ENCODE measurements at places on chromosomes 7 and 10.

DNA sequence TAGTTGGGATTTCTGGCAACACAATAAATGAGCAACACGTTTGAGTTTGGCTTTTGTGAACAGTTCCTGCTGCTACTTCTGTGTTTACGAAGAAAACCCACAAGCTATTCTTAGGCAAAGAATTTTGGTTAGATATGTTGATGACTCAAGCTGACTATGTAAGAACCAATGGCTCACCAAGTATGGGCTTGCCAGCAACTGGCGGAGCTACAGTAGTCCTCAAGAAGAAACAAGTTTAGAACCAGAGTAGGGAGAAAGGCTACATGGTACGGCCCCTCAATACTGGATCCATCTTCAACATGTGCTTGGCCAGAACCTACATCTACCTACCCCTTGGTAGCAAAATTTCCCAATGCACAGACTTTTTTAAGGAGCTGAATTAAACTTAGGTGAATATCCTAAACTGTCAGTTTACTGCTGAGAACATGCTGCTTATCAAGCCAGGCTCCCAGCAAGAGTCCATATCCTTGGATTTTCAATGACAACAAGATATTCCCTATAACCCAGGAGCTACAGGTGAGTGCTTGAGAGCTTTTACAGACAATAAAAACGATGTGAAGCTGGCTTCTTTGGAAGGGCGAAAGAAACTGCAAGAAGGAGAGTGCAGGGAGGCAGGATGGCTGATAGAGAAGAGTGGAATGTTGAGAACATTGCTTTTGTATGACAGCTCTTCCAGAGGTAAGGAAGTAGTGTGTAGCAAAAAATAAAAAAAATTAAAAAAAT lies 74.3 kb upstream of the ASAH2 start:
- peak; percentile 42 for DNase-seq

DNA sequence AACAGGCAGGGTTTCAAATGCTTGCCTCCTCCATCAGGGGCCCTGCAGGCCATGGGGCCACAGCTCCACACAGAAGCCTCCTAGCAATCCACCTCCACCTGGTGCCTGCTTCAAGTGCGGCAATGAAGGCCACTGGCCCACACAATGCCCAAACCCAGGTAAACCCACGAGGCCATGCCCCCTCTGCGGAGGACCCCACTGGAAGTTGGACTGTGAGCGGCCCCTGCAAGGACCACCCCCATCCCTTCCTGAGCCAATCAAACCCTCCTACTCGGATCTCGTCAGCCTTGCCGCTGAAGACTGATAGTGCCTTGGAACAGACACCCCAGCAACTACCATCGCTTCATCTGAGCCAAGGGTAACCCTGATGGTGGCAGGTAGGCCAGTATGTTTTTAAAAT lies 63.1 kb downstream of the LRRC17 start:
- no peak for DNase-seq

GRCh38 chr10:21584834-21585530 lies 51.0 kb downstream of the MLLT10 start:
- DNase-seq, result no peak

DNA sequence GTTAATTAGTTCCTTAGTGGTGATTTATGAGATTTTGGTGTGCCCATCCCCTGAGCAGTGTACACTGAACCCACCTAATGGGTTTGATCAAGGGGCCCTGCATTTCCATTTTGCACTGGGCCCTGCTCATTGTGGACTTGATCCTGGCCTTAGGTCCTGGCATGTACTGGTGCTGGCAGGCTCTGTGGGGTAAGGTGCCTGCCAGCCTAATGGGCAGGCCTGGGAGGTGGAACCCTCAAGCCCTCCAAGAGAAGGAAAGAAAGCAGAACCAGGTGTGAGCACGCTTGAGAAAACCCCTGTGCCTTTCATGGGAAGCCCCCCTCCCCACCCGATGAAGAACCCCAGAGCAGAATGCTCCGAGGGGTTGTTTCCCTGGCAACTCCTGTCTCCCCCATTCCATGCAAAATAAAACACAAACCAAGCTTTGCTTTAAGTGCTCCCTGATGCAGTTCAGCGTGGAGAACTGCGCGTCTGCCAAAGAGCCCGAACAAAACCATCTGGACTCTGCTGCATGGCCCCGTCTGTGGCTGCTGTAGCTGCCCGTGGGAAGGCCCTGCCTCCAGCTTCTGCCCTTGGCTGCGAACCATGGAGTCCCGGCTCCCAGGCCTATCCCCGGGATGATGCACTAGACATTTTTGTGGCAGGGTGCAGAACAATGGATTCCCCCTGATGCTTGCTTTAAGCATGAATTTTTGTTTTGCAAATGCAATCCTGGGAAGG lies 123.3 kb downstream of the PRPF18 start:
- DNase-seq, result no peak

DNA sequence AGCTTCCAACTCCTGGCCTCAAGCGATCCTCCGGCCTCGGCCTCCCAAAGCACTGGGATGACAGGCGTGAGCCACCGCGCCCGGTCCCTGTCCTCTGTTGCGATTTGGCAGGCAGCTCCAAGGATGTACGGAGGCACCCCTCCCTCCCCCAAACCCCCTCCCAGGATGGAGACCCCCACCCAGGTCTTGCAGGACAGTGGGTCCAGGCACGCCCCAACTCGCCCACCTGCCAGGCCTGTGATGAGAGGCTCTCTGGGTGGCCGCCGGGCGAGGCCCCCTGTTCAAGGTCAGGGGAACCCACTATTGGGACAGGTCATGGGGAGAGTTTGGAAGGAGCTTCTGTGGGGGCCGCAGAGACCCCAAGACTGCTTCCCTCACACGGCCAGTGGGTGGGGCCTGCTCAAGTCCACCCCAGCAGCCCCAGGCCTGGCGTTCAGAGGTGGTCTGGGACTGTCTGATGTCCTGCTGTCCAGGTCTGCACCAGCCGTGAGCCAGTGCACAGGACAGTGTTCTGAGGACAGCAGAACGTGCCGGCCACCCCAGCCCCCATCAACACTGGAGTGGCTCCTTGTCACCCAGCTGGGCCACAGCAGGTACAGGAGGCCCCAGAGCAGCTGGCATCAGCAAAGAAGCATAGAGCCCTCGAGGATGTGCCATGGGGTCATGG lies 2.5 kb downstream of the ADAP1 start:
- no peak for DNase-seq

- no peak for DNase-seq
Measured at GRCh38 chr10:114498413-114499111, 94.3 kb upstream of the AFAP1L2 start.

DNA sequence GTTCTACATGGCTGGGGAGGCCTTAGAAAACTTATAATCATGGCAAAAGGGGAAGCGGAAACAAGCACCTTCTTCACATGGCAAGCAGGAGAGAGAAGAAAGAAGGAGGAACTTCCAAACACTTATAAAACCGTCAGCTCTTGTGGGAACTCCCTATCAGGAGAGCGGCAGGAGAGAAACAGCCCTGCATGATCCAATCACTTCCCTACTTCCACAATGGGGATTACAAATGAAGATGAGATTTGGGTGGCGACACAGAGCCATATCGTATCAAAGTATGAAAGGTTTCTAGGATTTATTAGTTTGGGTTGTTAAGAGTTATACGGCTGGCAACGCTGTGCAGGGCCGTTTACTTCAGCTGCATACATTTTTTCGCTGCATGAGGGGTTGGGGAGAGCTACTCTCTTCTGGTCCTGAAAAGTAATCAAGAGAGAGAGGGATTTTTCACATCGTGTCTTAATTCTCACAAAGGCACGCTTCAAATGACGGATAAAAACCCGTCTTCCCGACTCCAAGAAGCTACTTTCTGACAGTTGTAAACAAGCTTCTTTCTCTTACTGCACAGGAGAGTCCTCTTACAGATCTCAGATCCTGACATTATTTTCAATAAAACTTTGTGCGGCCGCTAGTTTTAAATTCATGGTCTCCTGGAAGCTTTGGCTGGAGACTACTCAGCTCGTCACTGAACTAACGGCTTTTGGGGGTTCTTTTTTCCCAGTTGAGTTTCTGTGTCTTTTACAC lies 751 bp upstream of the GTPBP10 start:
- no peak for DNase-seq

- DNase-seq, result no peak
Measured at GRCh38 chr10:131703941-131704340, 196.9 kb upstream of the PPP2R2D start.

- DNase-seq, result no peak
Measured at GRCh38 chr7:35802102-35802466, 1.2 kb downstream of the SEPTIN7 start.

DNA sequence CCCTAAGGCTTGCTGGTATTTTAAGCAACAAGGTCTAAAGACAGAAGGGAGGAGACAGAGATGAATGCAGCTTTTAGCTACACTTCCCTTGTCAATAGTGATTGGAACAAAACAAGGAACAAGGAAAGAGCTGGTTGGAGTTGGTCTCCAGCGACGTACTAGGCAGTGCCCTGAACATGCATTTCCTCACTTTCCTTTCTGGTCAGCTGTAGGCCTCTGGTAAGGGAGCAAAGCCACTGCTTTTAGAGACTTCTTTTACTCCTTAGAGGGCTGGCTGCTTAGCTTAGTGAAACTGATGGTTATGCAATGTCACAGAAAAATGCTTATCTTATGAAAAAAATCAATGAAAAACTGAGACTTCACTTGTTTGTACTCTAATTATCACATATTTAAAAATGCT lies 75.5 kb upstream of the TRIL start:
- no peak for DNase-seq

GRCh38 chr10:124683814-124684213 lies 60.4 kb downstream of the FAM53B start:
- DNase-seq, result no peak

GRCh38 chr10:108801775-108802517 lies 1121.4 kb downstream of the XPNPEP1 start:
- DNase-seq, result no peak

- no peak for DNase-seq
Measured at GRCh38 chr7:151168003-151168786, 701 bp upstream of the GBX1 start.

- DNase-seq, result no peak
Measured at GRCh38 chr7:140085447-140085846, 22.7 kb upstream of the PARP12 start.

GRCh38 chr10:65030263-65030662 lies 1509.1 kb downstream of the REEP3 start:
- no peak for DNase-seq

GRCh38 chr10:8051109-8051821 lies 3.2 kb upstream of the GATA3 start:
- no peak for DNase-seq

DNA sequence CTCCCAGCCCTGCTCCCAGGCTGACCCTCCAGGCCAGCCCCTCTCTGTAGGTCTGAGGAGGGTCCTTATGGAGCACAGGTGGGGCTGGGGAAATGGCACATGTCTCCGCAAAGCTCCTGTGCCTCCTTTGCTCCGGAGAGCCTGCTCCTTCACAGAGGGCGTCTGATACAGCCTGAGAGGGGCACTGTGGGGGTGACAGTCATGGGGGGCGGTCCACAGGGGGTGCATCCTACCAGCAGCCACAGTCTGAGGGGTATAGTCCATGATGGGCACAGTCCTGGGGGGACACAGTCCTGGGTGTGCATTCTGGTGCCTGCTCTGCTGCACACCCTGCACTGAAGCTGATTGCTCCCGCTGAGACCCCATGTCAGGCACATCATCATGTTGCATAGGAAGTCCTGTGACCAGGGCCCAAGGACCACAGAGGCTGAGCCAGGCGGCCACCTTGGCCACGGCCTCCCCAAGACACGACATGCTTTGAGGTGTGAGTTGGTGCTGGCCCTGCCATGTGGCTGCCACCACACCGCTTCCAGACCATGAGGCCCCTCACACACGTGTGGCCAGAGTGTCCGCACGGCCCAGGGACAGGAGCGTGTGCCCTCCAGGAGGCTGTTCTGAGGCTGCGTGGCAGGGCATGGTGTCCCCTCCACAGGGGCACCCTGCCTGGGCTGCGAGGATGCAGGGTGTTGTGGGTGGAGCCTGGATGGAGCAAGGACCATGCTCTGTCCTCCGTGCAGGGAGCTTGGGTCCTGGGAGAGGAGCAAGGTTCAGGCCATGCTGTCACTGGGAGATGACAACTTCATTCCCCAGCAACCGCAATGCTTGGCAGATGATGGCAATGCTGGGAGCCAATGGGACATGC lies 59.2 kb downstream of the PWWP2B start:
- no peak for DNase-seq

DNA sequence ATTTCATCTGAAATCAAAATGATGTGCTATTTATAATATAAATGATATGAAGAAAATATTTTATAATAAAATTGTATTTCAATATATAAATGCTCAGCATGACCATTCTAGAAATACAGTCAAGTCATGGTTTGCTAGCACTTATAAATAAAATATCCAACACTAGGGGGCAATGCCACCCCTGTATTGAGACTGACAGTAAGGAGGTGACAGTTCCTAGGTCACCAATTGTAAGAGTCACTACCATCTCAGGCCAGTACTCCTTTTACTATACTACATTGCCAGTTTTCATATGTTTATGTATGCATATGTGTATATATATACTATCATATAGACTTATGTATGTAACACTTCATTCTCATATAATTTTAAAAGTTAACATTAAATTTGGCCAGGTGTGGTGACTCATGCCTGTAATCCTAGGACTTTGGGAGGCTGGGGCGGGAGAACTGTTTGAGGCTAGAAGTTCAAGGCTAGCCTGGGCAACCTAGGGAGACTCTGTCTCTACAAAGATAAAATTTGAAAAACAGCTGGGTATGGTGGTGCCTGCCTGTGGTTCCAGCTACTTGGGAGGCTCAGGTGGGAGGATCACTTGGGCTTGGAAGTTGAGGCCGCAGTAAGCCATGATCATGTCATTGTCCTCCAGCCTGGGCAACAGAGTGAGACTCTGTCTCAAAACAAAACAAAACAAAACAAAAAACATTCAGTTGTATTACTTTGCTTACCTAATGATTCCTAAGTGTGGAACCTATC lies 2.4 kb upstream of the CNOT4 start:
- peak; percentile 58 for DNase-seq

DNA sequence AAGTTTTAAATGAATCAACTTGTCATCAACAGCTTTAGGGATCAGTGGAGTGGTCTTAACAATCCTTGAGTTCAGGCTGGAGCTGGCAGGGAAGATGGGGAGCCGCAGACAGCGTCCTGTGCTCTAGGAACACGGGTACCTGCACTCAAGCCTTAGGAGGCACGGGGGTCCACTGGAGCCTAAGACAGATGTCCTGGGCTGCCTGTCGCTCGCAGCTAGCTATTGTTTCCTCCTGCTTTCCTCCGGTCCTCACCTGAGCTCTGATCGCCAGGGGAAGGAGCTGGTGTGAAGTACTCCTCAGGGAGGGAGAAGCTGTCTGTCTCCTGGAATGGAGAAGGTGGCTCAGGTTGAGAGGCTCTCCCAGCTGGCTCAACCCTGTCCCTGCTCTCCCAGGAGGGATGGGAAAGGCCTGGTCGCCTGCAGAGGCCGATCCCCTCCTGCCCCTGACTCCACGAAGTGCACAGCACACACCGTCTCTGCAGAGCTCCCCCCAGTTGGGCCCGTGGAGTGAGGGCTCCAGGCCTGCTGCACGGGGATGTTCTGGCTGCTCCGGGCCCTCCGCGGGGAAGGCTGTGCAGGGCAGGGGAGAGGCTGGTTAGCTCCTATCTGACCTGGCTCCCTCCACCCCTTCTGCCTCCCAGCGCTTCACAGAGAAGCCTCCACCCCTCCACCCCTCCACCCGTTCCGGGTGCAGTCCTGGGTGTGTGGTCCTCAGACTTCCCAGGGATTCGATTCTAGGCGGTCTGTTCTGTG lies 14.5 kb upstream of the PYROXD2 start:
- DNase-seq, result no peak

GRCh38 chr7:80908360-80908797 lies 10.5 kb downstream of the SEMA3C start:
- no peak for DNase-seq

- DNase-seq, result no peak
Measured at GRCh38 chr10:46536781-46537180, 19.7 kb downstream of the GPRIN2 start.

- no peak for DNase-seq
Measured at GRCh38 chr10:130052193-130052592, 58.4 kb downstream of the C10orf143 start.

GRCh38 chr10:110528224-110528996 lies 30.7 kb downstream of the DUSP5 start:
- DNase-seq, result no peak
